ENCODE measurements at places on chromosomes 7 and 10. TPM values are rescaled to one million over a fixed set of nuclear protein-coding genes. Genes with fewer than 3 reads are reported as not detected.

CALCR gene
- total RNA-seq, result not detected

DNA sequence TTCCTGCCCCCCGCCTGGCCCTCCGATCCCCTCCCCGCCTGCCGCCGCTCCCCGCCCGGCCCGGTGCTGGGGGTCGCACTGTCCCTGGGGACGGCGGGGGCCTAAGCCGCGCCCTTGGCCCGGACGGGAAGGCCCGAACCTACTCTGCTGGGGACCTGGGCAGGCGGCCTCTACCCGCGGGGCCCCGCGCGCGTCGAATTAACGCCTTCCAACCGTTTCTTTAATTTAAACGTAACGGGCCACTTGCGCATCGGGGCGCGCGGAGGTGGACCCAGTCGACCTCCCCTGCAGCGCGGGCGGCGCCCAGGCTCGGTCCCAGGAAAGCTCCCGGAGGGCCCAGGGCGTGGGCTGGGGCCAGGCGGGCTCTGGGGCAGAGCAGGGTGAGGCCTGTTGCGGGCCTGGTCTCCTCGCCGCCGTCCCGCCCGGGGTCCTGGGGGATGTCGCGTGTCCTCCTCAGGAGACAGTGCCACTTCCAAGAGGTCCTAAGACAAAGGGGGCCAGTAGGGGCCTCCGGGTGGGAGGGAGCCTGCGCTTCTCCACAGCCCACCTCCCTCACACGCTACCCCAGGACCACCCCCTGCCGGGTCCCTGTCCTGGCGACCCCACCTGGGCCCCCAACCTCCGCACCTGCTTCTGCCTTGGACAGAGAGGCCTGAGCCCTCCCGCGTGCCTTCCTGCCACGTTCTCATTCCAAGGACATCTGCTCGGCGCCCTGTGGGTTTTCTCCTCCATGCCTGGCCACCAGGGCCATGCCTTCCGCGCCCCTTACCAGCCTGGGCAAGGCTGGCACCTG, 658 bp upstream of the PTPRN2 start:
- no peak for DNase-seq
- no peak overlapping the region for H3K4me3 ChIP-seq
- H3K27me3 ChIP-seq, result peaks cover 14% of the 10 kb centered on the region
- no peaks in the 10 kb centered on the region for H3K4me1 ChIP-seq
- no peaks in the 10 kb centered on the region for H3K36me3 ChIP-seq
- H3K27ac ChIP-seq, result no peak overlapping the region

DNA sequence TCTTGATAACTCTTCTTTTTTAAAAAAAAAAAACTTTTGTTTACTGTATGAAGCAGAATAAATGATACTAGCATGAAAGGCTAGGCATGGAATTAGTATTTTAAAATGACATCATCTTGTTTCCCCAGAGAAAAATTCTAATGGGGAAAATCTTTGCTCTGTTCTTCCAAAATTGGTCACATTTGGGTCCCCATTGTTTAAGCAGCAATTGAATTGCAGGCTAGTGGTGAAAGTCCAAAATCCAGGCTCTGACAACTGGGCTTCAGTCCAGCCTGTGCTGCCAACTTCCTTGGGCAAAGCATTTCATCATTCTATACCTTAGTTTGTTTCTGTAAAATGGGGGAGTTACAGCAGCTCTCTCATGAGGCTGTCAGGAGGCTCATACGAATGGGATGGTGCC, 726.4 kb downstream of the KCNMA1 start:
- H3K4me1 ChIP-seq, result no peaks in the 10 kb centered on the region
- peak overlapping the region; percentile 39 for H3K27ac ChIP-seq
- H3K36me3 ChIP-seq, result no peaks in the 10 kb centered on the region
- H3K27me3 ChIP-seq, result no peaks in the 10 kb centered on the region

GRCh38 chr10:98463976-98464754, 17.4 kb upstream of the HPS1 start:
- H3K36me3 ChIP-seq, result no peaks in the 10 kb centered on the region
- no peaks in the 10 kb centered on the region for H3K27me3 ChIP-seq
- no peak overlapping the region for H3K4me3 ChIP-seq
- H3K4me1 ChIP-seq, result no peaks in the 10 kb centered on the region
- H3K27ac ChIP-seq, result no peak overlapping the region
- DNase-seq, result no peak
